Activated B cell treated with CpG ODN at 0.5 μM for 24 hours (primary cell): ENCODE measurements at places on chromosomes 6 and 20. TPM values are rescaled to one million over a fixed set of nuclear protein-coding genes. Genes with fewer than 3 reads are reported as not detected.

BLTP3A gene
- 10.8 and 12.6 TPM in 2 replicates for total RNA-seq

WFDC2 gene
- 0.71 TPM in 1 of 2 replicates, not detected in the other for total RNA-seq

PPIL4 gene
- total RNA-seq, result 20.9 and 24.0 TPM in 2 replicates

LAMA4 gene
- not detected in 2 replicates for total RNA-seq

OTOR gene
- total RNA-seq, result not detected in 2 replicates

PHACTR1 gene
- total RNA-seq, result 109 and 115 TPM in 2 replicates

RREB1 gene
- 62.2 and 67.7 TPM in 2 replicates for total RNA-seq

TMC2 gene
- not detected in 2 replicates for total RNA-seq
